ENCODE measurements at places on chromosomes 12 and 14.

DNA sequence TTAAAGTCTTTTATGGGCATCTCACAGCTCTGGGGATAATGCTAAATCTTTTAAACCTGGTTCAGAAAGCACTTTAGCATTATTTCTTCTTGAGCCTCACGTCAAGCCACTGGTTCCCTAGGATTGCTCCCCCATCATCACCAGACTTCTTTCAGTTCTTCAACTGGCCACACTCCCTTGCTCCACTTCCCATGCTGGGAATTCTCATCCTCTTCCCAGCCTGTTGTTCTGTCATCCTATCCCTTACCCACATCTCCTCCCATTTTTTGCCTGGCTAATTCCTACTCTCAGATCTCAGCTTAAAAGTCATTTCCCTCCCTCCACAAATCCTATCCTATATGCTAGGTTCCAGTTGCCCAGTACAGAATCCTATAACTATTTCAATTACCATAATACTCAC lies 14.4 kb downstream of the FERMT2 start:
- DNase-seq, result no peak

GRCh38 chr14:105738638-105739037 lies 212.3 kb downstream of the TMEM121 start:
- no peak for DNase-seq

- DNase-seq, result no peak
These were observed 121.5 kb upstream of the SFSWAP start for GRCh38 chr12:131589221-131589897.

GRCh38 chr12:3727877-3728632 lies 24.9 kb downstream of the CRACR2A start:
- DNase-seq, result no peak

DNA sequence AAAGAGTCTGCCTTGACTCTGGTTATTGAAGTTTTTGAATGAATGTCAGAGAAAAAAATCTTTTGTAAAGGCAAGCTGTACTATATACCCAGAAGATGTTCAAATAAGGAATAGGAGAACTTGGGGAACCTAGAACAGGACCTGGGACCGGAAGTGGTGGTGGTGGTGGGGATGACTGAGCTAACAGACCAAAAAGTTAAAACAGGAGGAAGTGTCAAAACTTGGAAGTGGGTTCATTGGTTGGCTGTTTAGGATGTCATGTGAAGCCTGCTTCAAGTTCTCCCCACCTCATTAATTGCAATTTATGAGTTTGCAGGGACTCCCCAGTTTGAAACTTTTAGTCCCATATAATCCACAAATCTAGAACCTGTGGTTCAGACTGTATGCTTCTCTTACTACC lies 26.2 kb downstream of the PLXNC1 start:
- no peak for DNase-seq

DNA sequence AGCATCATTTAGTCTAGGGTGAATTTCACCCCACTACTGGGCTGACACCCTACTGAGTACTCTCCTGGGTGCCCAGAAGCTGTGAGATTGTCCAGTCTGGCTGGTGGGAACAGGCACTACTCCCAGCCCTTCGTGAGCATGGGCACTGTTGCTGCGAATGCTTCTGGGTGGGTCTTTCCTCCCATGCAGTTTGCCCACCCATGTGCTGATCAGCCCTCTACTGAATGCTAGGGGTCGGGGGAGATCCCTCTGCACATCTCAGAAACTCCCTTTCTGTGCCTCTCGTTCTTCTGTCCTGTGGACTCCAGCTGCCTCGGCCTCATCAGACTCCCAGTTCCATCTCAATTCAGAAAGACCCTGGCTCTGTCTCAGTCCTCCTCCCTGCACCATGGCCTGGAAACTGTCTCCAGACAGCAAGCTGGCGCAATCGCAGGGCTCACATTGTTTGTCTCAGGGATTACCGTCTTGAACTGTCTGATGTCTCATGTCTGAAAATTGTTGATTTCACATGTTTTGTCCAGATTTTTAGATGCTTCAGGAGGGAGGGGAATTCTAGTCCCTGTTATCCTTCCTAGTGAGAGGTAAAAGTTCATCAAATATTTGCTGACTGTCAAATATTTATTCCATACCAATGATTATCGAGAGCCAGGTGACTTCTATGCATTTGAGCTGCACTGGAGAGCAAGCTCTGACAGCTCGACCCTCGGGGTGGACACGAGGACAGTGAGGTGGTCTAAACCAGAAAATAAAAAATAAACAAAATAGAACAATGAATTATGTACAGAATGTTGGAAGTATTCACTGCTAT lies 316.6 kb upstream of the RTL1 start:
- DNase-seq, result no peak

- no peak for DNase-seq
These were observed 116.7 kb downstream of the PRKCH start for GRCh38 chr14:61438036-61438435.

- DNase-seq, result no peak
These were observed 111.1 kb upstream of the SCAF11 start for GRCh38 chr12:46101485-46101869.

GRCh38 chr12:124345795-124346194 lies 50.9 kb downstream of the RFLNA start:
- DNase-seq, result no peak

DNA sequence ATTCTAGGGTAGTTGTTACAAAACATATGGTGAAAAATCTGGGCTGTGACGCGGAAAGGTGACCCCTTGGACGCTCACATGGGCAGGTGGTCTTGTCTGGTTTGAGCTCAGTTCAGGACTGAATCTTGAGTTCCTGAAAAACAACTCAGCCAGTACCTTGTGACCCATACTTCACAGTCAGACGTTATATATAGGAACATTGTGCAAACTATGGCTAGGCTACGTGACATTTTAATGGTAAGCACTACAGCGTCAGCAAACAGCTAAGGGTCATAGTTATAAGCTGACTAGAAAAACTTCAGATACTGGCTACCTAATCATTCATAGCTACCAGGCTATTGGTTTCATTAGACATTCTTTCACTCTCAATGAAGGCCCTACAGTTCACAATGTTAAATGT lies 14.8 kb upstream of the EDDM3A start:
- no peak for DNase-seq

DNA sequence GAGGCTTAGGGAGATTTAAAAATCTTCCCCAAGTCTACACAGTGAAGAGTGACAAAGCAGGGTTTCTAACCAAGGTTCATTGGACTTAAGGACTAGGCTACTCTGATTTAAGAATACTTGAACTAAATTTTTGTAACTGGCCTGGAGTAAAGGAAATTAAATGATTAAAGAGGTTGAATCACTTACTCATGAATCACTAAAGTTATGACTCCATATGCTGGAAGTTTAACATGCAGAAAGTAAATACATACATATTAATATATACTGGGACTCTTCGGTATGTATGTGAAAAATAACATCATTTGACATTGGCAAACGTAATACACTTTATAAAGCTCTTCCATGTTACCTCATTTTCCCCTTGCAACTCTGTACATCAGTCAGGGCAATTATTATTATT lies 322.9 kb downstream of the KCNH5 start:
- no peak for DNase-seq

DNA sequence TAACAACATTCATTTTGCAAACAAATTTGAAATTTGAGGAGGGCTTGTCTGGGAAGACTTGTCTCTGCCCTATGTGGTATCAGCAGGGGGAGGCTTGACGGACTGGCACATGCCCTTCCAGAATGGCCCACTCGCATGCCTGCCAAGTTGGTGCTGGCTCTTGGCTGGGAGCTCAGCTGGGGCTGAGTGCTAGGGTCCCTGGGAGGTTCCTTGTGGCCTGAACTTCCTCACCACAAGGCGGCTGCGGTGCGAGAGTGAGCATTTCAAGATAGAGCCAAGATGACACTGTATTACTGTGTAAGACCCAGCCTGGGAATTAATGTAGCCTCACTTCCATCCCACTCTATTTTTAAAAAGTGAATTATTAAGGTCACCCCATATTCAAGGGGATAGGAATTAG lies 271.6 kb upstream of the PLEKHG7 start:
- no peak for DNase-seq

DNA sequence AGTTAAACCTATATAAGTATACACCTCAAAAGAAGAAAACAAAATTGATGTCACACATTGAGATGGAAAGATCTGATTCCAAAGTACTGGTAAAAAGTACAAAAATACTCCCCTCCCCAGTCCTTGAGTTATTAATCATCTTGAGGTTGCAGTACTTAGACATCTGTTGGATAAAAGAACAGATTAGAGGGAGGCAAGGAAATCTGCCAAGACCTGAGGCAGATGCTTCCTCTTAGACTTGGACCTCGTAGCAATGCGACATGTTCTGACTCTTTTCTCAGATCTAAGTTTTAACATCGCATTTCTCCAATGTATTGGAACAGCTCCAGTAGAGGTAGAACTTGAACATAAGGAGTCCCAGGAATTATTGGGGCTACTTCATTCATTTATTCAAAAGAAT lies 187.9 kb upstream of the GRIN2B start:
- DNase-seq, result no peak

DNA sequence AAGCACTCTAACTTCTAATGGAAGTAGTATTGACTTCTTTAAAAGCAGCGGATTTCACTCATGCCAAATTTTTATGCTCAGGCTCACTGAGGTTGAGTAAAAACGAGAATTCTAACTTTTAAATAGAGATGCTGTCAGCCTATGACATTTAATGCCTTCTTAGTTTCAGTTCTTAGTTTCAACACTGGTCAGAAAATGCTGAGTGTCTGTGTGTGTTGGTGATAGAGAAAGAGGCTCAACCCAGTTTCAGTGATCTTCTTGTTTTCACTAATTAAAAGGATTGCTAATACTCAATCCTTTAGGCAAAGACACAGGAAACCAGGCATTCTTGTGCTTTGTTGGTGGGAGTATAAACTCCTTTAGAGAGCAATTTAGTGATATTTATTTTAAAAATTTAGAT lies 31.0 kb downstream of the PEBP1 start:
- no peak for DNase-seq

GRCh38 chr12:42094277-42094676 lies 50.4 kb downstream of the GXYLT1 start:
- no peak for DNase-seq

DNA sequence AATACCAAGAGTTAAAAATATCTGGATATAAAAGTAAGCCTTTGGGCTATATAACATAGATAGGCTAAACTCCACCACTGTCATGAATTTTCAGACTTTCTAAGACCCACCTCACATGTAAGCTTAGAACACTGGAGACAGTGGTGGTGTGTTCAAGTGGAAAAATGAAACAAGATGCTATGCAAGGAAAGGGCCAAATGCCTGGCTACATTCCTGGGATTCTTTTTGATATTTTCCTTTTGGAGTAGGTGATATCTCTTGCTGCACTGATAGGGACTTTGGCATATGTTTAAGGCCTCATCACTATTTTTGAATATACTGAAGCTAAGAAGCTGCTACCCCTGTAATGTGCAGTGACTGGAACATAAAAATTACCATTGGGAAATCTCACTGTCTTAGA lies 341.3 kb downstream of the SLC16A7 start:
- DNase-seq, result no peak

GRCh38 chr12:92938018-92938417 lies 8.9 kb upstream of the EEA1 start:
- DNase-seq, result no peak

- DNase-seq, result no peak
These were observed 28.6 kb downstream of the EML1 start for GRCh38 chr14:99821519-99822508.

DNA sequence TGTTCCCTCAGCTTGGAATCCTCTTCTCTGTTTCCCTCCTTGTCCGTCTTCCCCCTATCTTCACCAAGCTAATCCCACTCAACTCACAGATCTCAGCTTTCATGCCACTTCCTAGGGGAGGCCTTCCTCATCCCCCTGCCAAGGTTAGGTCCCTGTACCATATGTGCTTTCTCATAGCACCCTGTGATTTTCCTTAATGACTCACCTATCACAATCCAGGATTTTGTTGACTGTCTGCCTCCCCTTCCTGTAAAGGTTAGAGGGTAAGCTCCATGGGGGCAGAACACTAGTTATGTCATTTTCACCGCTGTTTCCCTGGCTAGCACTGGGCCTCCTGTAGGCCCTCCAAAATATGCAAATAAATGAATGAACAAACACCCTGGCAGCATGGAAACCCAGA lies 57.6 kb downstream of the CRADD start:
- no peak for DNase-seq

DNA sequence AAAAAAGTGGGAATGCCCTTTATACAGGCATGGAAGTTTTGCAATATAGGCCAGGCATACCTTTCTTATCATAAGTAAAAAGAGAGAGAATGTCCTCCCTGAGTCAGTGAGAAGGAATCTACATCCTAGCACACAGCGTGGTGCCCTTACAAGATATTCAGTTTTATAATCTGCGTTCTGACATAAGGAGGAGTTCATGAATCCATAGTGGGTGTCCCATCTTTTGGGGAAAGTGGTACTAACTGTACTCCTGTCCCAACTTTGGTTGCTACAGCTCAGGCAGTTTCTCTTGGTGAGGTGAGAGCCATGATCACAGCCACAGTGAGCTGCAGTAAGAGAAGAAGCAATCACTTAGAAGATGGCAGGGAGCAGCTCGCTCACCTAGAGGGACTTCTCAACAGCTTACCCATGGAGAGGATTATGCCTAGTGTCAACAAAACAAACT lies 332.9 kb downstream of the BCAT1 start:
- no peak for DNase-seq

DNA sequence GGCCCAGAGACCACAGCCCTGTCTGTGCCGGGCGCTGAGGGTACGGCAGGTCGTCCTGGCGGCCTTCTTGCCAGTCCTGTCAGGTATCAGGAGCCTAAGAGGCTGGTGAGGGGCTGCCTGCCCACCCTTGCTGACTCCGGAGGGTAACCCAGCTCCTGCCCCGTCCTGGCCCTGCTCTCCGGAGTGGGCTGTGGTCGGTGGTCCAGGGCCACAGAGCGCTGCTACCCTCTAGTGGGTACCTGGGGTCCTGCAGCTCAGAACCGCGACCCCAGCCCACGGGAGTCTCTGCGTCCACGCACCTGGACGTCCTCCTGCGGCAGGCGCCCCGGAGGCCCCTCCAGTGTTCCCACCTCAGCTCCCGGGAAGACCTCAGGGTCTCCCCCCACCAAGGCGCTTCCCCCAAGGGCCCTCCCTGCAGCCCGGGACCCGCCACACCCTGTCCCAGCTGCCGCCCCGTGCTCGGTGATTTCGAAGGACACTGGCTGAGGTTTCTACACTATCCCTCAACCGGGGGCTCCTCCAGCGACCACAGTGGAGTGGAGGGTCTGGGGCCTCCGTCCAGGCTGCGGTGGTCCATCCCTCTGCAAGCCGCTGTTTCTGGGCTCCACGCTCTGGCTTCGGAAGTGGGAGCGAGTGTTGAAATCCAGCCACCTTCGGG lies 75.9 kb upstream of the FBRSL1 start:
- DNase-seq, result peak; percentile 77

All from D721Med (cell line).